ENCODE measurements at places on chromosomes 3 and 15.

GRCh38 chr3:142272200-142272891 is 47.0 kb upstream of the GK5 start:
- no peak for DNase-seq

- no peak for DNase-seq
Observed at GRCh38 chr15:52789601-52790168, 451 bp downstream of the ONECUT1 start.

GRCh38 chr15:92365084-92365483 is 28.6 kb upstream of the ST8SIA2 start:
- no peak for DNase-seq

GRCh38 chr3:4525560-4526223 is 32.5 kb downstream of the ITPR1 start:
- no peak for DNase-seq

DNA sequence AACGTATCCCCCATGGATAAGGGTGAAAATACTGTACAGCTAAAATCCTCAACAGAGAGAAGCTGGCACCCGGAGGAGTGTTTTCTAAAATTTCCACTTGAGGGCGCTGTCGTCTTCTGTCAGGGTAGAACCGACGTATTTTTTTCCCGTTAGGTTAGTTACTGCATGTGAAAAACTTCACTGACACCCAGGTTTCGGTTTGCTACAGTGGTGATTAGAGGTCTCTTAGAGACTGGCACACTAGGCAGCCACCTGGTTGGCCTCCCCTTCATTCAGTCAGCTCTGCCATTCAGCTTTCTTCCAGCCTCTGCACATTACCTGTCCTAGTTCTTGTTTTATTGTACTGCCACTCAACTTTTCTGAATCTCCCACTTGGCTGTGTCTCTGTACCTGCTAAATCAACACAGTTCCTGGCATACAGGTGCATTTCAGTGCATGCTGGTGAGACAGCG is 18.4 kb downstream of the CCK start:
- peak; percentile 30 for DNase-seq

DNA sequence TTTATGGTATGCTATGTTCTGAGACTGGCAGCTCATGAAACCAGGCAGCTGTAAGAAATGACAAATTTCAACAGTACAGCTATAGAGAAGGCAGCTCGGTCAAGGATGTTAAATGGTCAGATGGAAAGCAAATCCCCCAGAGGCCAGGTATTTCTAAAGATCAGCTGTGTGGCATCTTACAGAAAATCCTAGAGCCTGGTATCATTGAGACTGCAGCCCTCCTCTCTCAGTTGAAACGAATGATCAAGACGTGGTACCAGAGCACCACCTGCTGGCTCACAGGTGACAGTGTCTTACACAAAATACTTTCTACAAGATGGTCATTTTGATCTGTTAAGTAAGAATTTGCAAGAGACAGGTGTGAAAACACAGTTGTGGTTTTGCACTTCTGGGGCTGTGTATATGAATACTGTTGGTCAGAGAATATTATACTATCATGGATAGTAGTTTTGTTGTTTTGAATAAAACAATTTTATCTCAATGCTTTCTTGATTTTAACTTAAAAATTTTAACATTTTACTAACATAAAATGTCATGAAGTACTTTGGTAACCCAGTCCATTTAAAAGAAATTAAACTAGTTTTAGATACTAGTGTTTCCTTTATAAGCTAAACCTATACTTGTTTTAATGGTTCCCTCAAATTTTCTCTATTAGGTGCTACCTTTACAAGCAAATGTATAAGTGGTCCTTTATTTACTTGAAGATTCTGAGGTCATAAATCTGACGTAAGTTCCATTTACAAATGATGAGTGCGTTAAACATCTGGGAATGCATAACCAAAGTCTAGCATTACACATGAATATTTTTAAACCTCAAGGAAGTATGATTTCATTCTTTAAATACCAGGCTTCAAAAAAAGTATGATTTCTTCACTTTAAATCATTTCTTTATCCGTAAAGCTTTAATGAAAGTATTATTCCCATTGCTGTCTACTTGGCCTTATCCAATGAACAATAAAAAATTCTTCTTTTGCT is 121.8 kb downstream of the PDZRN3 start:
- peak; percentile 9 for DNase-seq

- DNase-seq: no peak
Observed at GRCh38 chr3:156383441-156384025, 171.4 kb downstream of the SSR3 start.

DNA sequence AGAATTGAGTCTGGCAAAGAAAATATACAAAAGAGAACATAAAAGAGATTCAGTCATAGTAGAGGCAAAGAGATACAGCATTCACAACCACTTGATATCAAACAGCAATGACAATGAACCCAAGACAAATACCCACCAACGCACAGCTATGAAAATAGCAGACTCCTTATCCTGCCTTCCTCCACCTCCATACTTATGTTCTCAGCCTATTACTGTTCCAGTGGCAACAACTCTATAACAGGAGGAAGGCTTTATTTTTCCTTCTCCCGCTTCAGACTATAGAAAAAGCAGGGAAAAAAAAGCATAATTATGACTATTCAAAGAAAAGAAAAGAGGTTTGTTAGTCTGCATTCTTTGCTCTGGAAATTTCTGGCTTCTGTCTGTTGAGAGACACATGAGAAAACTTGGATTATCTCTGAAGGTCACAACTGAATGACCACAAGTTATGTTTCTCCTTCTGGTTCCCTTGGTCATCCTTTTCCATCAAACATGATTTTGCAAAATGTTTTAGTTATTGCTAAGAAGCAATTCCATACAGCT is 81.2 kb upstream of the PLXND1 start:
- DNase-seq: no peak

DNA sequence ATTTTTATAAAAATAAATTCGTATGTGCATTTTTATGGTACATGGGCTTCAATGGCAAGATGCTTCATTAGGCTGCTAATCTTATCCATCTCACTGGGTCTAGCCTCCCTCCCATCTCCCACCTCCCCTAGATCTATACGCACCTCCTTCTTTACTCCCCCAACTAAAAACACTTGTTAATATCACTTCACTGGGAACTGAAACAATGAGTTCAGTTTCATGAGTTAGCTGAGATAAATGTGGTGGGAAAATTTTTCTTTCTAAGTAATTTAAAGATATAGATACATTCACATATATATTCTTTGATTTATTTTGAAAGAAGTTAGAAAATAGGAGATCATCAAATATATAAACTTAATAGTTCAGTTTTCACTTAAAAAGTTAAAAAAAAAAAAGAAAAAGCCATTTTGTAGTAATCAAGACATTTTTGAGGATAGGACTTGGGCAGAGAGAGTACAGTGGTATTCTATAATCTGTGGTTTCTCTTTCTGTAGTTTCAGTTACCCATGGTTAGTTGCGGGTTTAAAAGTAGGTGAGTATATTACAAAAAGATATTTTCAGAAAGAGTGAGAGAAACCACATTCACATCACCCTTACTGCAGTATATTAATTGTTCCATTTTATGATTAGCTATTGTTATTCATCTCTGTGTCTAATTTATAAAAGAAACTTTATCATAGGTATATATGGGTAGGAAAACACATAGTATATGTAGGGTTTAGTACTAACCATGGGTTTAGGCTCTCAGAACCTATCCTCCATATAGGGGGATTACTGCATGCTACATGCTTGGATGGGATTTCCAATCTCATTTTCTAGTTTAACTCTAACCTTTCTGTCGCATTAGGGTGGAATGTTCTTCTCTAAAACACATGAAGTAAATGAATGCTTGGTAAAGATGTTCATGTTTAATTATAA is 316.0 kb upstream of the CBLB start:
- DNase-seq: no peak

GRCh38 chr3:25426408-25426807 is 1.7 kb upstream of the RARB start:
- DNase-seq: no peak

DNA sequence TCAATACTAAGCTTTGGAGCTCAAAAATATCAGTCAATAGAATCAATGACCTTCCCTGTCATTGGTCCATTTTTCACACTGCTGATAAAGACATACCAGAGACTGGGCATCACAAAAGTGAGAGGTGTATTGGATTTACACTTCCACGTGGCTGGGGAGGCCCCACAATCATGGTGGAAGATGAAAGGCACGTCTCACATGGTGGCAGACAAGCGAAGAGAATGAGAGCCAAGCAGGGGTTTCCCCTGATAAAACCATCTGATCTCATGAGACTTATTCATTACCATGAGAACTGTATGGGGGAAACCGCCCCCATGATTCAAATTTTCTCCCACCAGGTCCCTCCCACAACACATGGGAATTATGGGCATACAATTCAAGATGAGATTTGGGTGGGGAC is 81.9 kb downstream of the ANXA2 start:
- DNase-seq: no peak

DNA sequence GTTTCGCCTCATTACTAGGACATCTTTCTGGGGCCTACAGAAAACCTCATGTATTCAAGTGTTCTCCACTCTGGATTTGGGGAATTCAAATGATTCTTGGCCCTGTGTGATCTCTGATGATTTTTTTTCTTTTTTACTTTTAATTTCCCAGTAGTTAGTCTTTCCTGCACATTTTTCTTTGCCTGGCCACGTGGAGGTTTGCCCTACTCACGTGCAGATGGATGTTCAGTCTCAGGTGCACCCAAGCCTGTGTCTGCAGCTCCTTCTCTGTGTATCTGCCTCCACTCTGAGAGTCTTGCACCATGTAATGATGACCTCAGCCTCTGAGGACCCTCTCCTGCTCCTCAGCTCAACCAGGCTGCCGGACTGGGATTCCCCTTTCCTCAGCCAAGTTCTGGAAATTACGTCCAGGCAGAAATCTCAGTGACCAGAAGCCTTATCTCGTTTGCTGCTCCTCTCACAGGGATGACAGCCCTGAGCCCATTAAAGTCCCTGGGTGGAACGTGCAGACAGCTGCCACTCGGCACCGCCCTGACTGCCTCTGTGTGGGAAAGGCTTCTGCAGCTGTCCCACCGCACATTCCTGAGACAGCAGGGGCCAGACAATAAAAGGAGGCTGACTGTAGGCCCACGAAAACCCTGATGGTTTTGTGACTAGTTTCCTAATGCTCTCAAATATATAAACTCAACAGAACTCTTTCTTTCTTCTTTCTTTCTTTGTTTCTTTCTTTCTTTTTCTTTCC is 31.4 kb upstream of the GABRB3 start:
- DNase-seq: no peak

DNA sequence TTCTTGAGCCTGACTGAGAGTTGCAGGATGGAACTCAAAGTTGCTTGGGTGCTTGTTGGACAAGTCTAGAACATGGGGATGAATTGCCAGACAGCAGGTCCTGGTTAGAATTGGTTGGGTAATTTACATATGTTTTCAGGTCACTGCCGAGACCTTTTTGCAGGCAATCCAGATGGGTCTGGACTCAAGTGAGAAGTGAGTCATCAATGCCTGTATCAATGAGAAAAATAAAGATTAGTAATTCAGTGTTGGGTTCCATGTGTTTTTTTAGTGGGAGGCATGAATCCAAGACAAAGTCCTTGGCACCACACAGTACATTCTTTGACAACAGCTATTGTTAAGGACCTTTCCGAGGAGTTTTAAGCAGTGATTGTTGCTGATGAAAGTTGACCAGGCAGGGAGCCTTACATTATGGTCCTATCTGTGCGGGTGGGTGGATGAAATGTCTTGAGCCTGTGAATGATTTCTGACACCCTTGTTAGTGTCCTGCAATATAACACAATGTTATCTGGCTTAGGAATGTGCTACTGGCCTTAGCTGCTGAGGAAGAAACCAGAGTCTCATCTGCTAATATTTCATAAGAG is 77.7 kb downstream of the CRYGS start:
- no peak for DNase-seq

- no peak for DNase-seq
Observed at GRCh38 chr15:26182441-26182840, 319.3 kb upstream of the ATP10A start.

DNA sequence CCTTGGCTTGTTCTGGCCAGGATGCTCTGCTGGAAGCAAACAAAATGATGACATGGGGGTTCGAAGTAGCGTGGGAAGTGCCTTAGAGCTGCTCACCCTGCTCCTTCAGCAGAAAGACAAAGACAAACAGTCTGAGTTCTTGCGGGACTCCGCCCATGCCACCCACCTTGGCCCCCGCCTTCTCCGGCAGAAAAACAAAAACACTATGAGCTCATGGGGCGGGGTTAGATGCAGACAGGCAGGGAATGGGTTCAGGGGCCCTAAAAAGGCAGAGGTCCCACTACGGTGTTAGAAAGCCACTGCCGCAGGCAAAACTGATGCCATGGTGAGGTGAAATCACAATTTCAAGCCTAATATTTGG is 9.7 kb upstream of the NCKIPSD start:
- no peak for DNase-seq

DNA sequence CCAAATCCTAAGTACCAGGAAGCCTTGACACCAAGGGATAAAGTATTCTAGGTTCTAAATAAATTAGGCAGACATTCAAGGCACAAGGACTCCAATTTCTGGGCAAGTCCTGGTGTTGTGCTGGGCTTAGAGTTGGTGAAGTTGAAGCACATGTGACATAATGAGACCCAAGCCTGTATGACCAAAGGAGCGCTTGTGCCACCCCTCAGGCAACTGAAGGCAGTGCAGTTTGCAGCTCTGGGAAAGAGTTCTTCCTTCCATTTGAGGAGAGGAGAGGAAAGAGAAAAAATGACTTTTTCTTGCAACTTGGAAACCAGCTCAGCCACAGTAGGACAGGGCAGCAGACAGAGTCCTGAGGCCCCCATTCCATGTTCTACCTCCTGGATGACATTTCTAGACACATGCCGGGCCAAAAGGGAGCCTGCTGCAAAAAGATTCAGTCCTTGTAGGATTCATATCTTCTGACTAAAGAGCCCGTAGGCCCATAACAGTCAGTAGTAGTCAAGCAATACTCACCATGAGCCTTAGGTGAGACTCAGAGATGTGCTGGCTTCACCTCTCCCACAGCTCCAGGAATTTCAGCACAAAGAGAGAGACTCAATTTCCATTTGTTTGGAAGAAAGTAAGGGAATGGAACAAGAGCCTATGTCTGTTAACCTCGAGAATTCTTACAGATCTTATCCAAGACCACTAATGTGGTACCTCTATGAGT is 588.8 kb upstream of the BCHE start:
- no peak for DNase-seq

GRCh38 chr15:20340931-20341661 is 200.5 kb downstream of the GOLGA6L6 start:
- DNase-seq: no peak

DNA sequence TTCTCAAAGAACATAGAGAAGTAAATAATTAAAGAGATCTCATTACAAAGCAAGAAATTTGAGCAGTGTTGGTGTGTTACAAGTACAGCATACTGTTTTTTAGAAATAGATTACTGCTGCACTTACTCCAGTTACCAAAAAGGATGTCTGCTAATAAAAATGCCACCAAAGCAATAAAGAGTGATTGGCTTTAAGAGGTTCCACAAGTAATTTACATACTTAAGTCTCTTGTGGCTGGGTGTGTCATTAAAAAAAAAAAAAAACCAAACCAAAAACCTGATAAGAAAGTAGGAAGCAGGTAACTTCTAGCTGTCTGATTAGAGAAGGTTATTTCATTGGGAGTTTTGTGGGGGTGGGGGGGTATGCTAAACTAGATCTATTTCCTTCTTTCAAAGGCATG is 15.2 kb downstream of the RAB11A start:
- no peak for DNase-seq

Measured in stimulated activated CD4-positive, alpha-beta T cell treated with anti-CD3 and anti-CD28 coated beads, Interleukin-15, amount 100 ng/mL, for 1 hour (primary cell).